ENCODE measurements at places on chromosomes 5 and 9.

- DNase-seq: no peak
Observed at GRCh38 chr5:88226881-88227450, 41.7 kb downstream of the TMEM161B start.

DNA sequence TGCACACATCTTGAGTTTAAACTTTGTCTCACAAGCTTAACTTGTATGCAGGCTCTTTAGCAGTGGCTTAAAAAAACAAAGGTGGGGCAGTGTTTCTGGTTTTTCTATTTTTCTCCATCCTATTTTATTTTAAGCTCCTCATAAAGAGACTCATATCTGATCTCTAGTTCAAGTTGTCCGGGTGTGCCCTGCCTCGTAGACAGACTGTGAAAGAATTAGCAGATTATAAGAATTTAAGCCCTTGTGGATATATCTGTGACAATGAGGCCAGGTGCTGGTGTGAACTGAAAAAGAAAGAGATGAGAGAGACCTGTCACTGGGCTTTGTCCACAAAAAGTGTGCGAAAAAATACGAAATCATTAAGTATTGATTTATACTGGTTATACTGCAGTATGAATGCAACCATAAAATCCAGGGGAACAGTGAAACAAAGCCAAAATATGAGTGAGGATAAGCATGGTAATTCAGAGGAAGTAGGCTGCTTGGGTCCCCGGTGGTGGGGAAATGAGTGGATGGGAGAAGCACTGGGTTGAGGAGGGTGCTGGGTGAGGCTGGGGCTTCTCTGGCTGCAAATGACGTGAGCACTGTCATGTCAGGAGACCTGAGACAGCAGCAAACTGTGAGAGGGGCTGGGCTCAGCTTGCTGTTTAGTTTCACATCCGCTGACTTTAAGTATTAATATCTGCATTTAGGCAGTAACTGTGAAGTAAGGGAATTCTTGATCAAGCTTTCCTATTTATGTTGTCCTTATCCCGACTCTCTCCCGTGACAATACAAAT lies 179.7 kb upstream of the ANKRD55 start:
- DNase-seq: no peak

- DNase-seq: no peak
Observed at GRCh38 chr9:121194730-121195129, 6.9 kb downstream of the RAB14 start.

DNA sequence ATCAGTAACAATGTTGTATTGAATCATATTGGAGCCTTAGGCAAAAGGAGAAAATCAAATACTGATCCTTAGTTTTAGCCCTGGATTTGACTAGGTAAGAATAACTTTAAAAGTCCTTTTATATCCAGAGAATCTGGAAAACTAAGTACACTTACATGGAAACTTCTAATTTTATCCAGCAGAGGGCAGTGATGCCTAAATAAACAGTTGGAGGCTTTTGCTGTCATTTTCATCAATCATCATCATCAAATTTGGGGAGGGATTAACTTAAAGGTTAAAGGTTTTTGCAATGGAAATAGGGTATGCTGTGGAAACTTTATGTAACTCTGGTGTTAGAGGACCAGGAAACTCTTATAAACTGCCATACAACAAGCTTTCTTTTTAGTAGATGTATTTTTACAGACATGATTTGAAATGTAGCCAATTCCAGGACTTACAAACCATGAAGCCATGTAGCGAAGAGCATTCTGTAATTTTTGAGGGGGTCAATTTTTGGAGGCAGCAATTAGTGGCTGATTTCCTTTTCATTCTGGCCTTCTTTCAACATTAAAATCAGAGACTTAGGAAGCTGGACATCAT lies 112.7 kb downstream of the OSTF1 start:
- DNase-seq: peak; percentile 36

GRCh38 chr5:60541980-60542379 lies 158.0 kb downstream of the DEPDC1B start:
- DNase-seq: peak; percentile 77

- no peak for DNase-seq
Observed at GRCh38 chr9:5767968-5768932, 64.7 kb downstream of the ERMP1 start.

GRCh38 chr9:93463638-93464248 lies 10.4 kb upstream of the FAM120AOS start:
- no peak for DNase-seq

DNA sequence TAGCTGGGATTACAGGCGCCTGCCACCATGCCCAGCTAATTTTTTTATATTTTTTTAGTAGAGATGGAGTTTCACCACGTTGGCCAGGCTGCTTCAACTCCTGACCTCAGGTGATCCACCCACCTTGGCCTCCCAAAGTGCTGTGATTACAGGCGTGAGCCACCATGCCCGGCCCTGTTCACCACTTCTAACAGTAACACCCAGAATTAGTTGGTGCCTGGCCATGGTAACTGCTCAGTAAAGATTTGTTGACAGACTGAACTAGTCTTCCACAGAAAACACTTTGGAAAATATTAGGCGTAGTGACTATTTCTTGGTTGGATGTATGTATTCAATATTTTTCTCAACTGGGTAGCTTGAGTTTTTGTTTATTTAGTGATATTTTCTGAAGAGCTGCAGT lies 24.0 kb downstream of the TUT7 start:
- no peak for DNase-seq

DNA sequence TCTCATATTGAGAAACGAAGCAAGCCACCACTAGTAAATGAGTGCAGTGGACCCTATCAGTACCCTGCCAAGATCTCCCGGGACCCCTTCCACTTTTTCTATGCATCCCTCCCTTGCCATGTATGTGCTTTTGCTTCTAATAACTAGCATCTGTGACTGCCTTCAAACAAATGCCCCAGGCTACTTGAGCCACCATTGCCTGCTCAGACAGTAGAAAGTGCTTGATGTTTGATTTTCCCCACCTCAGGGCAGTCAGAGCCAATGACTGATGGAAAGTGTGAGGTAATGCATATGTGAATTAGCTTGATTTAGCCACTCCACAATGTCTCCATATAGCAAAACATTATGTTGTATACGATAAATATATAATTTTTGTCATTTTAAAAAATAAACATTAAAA lies 797.3 kb upstream of the ACO1 start:
- no peak for DNase-seq

GRCh38 chr5:129656952-129657351 lies 90.9 kb upstream of the MINAR2 start:
- no peak for DNase-seq

DNA sequence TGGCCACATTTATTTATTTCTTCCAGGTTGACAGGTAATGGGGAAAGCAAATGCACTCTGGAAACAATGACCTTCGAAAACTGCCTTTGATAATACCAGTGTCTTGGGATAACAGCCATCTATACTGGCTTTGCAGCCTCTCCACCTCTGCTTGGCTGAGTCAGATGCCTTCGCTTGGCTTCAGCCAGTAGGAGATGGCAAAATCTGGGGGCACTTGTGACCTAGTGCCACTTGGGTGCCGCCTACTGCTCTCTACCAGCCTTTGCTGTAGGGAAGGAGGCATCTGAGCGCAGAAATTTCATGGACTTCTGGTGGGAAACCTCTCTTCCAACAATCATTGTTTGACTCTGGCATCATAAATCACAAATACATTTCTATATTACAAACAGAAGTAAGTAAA lies 21.8 kb downstream of the FYB1 start:
- no peak for DNase-seq

- DNase-seq: no peak
Observed at GRCh38 chr9:127778280-127779135, at the start of gene SH2D3C. TSS of gene SH2D3C (minus strand) at chr9:127778666. CDS start at chr9:127778627, 39 bp downstream.

DNA sequence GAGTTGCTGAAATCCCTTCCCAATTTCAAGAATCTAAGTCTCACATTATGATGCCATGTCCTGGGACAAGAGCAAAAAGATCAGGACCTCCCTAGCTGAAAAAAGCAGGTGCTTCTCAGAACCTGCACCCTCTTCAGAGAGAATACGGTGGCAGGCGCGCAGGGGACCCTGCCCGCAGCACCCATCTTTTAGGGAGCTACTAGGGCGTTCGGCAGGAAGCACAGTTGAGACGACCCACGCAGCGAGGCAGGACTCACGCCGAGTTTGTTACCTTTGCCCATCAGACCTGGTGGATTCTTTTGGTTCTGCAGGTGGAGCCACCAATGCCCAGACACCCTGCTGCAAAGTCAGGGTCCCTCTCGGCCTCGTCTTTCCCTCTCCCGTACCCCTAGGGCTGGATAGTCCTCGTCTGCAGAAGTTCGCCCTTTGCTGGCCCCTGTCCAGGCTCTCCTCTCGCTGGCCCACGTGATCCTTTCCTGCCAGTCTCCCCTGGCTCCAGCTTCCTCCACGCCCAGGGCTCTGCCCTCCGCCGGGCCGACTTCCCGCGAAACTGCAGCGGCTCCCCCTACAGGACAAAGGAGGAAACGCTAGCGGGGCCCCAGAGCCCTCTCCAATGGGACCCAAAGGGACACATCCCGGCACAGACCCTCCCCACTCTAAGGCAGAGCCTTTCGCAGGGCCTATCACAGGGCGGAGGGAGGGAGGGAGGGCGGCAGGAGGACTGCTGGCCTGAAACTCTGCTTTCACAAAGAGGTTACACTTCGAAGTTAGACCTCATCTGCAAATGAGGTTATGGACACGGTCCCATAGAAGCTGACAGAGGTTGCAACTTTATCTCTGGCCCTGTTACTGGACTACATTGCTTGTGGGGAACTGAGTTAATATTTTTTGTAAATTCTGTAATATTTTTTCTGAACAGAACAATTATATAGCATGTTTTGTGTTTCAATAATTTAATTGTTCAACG lies 28.8 kb downstream of the TMEM174 start:
- DNase-seq: peak; percentile 59

- peak; percentile 54 for DNase-seq
Observed at GRCh38 chr5:16492398-16493140, 27.0 kb upstream of the ZNF622 start.

DNA sequence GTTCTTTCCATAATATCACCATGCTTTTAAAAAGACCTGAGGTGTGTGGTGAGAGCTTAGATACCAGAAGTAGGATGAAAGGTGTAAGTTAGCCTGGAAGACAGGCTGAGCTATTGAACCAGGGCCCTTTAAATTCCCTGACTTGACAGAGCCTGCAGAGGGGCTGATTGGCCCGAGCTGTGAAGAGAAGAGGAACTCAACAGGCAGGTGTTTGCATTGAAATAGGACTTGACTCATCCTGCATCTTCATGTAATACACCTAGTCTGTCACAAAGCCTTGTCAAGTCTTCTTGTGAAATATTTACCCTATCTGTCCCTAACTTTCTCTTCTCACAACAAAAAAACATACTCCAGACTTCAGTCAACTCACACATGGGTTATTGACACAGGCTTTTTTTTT lies 16.6 kb upstream of the ANP32B start:
- no peak for DNase-seq

- no peak for DNase-seq
Observed at GRCh38 chr9:82539856-82540579, 522.9 kb downstream of the RASEF start.

GRCh38 chr5:143472576-143472975 lies 69.1 kb upstream of the NR3C1 start:
- DNase-seq: no peak

DNA sequence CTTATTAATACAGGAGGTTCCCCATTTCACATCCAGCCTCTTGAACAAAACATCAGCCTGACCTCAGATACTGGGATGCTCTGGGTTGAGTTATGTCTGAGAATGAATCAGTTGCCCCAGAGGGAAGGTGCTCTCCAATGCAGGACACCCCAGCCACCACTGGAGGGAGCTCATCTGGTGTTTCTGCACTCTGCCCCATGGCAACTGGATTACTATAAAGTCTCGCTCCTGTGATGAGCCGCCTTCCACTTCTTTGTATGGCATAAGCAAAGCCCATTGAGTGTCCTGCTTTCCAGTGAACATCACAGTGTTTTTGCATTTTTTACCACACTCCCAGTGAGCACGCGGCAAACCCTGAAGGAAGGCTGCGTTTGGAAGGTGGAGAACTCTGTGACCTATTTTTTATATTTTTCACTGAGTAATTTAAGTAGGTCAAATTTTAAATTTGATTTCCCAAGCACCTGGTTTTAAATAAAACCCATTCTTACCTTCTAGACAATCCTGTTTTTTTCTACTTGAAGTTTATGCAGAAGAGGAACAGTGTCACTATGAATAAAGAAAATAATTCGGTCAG lies 176.9 kb upstream of the WWC1 start:
- peak; percentile 53 for DNase-seq

DNA sequence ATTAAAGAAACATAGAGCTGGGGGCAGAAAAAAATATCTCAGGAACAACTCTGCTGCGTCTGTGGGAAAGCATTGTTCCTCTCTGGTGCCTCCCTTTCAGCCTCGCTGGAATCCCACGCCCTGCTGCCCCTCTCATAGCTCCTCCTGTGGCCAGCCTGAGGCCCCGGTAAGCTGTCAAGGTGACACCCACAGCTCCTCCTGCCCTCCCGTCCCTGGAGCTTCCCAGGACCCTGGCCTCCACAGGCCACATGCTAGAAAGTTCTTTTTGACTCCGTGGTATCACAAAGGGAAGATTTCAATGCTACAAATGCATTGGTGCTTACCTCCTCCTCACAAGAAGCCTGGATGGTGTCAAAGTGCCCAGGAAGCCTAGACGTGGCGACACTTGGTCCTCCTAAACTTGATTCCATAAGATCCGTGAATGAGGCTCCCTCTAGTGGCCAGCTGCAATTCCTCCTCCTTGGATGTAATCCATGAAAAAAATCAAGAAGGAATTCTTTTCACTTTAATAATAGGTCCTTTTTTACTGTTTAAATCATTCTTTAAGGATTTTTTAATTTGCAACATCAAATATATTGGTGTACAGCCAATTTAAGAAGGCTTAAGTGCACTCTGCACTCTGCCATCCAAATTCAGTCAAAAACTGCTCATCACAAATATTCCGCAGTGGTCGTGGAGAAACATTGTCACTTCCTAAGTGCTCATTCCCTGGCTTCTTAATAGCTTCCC lies 104.9 kb downstream of the CFAP90 start:
- DNase-seq: peak; percentile 57

DNA sequence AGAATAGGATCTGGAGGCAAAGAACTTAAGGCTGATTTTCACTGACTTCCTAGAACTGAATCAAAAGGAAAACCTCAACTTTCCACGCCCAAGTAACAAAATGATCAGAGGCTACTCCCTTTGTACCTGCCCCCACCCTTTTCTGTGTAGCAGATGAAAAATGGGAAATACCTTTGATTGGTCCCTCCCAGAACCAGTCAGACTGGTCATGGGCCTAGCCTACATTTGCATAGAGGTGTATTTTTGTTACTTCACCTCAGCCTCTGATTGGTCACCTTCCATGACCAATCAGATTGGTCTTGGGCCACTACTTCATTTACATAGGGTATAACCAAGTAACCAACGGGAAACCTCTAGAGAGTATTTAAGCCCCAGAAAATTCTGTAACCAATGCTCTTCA lies 1553.5 kb upstream of the C9orf72 start:
- no peak for DNase-seq

DNA sequence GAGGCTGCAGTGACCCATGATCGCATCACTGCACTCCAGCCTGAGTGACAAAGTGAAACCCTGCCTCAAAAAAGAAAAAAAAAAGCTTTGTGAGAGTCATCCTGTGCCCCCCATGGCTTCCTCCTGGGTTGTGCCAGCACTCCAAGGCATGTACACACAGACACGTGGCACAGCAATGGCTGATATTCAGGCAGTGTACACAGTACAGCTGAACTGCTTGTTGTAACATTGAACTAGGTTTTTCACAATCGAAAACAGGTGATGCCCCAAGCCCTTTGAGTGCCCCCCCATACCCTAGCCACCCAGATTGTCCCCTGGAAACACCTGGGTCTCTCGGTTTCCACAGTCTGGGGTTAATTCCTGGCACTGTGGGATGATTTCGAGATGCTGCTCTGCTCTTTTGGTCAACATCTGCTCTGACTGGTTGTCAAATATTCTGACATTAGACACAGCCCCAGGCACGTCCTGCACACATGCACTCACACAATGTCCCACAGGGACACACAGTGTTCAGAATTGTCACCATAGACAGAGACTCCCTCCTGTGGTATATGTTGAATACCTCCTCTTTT lies 9.2 kb downstream of the SPINK4 start:
- no peak for DNase-seq
